Aorta (tissue), 5 donors: ENCODE measurements at places on chromosomes 11 and 22. TPM values are rescaled to one million over a fixed set of nuclear protein-coding genes. Genes with fewer than 3 reads are reported as not detected.

DNA sequence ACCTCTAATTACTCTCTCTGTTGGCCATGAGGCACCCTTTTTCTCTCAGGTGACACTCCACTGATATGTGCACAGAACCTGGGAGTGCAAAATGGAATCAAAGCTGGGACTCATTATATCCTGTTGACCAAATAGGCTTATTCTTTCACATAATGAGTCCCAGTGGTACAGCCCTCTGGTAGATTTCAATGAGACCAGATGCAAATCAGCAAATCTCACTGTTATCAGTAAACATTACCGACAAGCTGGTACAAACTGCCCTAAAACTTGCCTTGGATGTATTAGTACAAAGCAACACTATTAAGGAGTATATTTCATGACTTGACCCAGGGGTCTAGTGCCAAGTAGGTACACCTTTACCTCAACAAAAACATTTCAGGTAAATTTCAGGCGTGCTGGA, 128.3 kb downstream of the DDX10 start:
- H3K4me3 ChIP-seq = no peak overlapping the region
- H3K36me3 ChIP-seq = no peaks in the 10 kb centered on the region
- H3K27me3 ChIP-seq = no peaks in the 10 kb centered on the region

- DNase-seq = no peak
- no peaks in the 10 kb centered on the region for H3K27me3 ChIP-seq
- no peaks in the 10 kb centered on the region for H3K4me1 ChIP-seq
- no peak overlapping the region for H3K27ac ChIP-seq
- peaks cover 1% of the 10 kb centered on the region for H3K36me3 ChIP-seq
- H3K4me3 ChIP-seq = no peak overlapping the region
Observed at GRCh38 chr22:37972527-37972926, 11.8 kb downstream of the SOX10 start.

DNA sequence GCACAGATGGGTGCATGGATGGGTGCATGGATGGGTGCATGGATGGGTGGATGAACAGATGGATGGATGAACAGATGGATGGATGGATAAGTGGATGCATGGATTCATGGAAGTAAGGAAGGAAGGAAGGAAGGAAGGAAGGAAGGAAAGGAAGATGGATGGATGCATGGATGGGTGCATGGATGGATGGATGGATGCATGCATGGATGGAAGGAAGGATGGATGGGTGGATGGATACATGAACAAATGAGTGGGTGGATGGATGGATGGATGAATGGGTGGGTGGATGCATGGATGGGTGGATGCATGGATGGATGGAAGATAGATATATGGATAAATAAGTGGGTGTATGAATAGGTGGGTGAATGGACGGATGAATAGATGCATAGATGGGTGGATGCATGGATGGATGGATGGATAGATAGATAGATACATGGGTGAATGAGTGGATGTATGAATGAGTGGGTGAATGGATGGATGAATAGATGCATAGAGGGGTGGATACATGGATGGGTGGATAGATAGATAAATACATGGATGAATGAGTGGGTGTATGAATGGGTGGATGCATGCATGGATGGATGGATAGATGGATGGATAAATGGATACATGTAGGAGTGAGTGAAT, 32.5 kb downstream of the IGF2 start:
- DNase-seq = no peak
- H3K36me3 ChIP-seq = no peaks in the 10 kb centered on the region
- H3K4me1 ChIP-seq = no peaks in the 10 kb centered on the region
- no peak overlapping the region for H3K4me3 ChIP-seq

GRCh38 chr22:21624120-21624879, 5.5 kb downstream of the YDJC start:
- peak; percentile 83 for DNase-seq
- H3K36me3 ChIP-seq = no peaks in the 10 kb centered on the region
- no peak overlapping the region for H3K4me3 ChIP-seq
- no peaks in the 10 kb centered on the region for H3K4me1 ChIP-seq
- H3K27ac ChIP-seq = peak overlapping the region; percentile 4

GRCh38 chr22:37500745-37501609, 14.8 kb upstream of the MFNG start:
- no peak overlapping the region for H3K27ac ChIP-seq
- no peaks in the 10 kb centered on the region for H3K36me3 ChIP-seq
- no peaks in the 10 kb centered on the region for H3K4me1 ChIP-seq
- no peak overlapping the region for H3K4me3 ChIP-seq
- no peaks in the 10 kb centered on the region for H3K27me3 ChIP-seq

DNA sequence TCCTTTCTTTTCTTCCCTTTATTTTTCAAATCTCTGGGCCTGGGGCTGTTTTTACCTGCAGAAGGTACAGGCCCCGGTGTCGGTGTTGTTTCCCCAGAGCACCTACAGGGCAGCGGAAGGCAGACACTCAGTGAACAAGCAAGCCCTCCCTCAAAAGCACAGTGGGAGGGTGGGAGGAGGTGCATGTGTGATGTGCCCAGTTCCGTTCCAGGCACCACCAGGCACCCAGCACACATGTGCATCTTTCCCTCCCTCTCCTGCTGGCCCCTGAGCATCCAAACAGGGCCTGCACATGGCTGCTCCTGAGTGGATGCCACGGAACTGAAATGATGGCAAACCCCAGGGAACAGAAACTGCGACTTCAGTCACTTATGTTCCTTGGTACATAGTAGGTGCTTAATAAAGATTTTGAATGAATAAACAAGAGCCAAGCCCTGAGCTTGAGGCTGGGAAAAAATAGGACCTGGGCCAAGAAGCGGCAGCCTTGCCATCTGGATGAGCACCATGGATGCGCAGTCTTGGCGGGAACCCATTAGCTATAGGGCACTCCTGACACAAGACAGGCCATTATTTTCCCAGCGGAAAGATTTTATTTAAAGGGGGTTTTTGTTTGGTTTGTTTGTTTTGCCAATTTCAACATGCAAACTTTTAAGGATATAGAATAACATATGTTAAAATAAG, 47.8 kb downstream of the ARRB1 start:
- no peak overlapping the region for H3K4me3 ChIP-seq
- H3K36me3 ChIP-seq = no peaks in the 10 kb centered on the region
- no peaks in the 10 kb centered on the region for H3K27me3 ChIP-seq

GRCh38 chr22:49113758-49114157, 713.9 kb downstream of the BRD1 start:
- no peak overlapping the region for H3K27ac ChIP-seq
- H3K4me1 ChIP-seq = no peaks in the 10 kb centered on the region
- no peak for DNase-seq

GRCh38 chr11:61315260-61315659, 17.6 kb downstream of the DDB1 start:
- H3K27ac ChIP-seq = no peak overlapping the region
- H3K4me1 ChIP-seq = no peaks in the 10 kb centered on the region
- no peak for DNase-seq
- no peaks in the 10 kb centered on the region for H3K27me3 ChIP-seq
- H3K4me3 ChIP-seq = no peak overlapping the region

DNA sequence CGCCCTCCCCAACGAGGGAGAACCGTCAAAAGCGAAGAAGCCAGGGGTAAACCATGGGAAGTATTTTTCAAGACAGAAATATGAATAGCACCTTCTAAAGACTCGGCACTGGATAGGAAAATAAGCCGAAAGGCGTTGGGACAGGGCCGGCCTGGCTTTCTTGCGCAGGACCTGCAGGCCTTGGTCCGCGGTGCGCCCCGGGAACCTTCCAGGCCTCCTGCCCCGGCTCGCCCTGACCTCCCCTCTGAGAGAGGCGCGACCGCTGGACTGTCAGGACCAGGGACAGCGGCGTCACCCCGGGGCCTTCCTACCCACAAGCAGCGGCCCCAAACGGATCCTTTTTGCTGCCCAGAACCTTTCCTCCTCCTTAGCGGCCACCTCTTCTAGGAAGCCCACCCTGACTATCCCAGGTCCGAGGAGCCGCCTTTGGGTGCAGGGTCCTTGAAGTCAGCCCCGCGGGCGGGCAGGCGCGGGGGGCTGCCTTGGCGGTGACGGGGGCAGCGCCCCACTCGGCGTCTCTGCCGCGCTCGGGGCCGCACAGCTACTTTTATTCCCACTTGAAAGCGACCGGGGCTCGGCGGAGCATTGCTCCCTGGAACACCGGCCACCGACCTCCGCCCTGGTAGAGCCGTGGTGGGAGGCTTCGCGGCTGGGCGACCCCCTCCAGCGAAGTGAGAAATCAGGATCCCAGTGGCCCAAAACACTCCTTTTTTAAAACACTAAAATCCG, 650 bp upstream of the MAPK11 start:
- no peak overlapping the region for H3K27ac ChIP-seq
- H3K4me3 ChIP-seq = peak overlapping the region; percentile 49
- no peaks in the 10 kb centered on the region for H3K27me3 ChIP-seq
- H3K36me3 ChIP-seq = no peaks in the 10 kb centered on the region
- peak; percentile 83 for DNase-seq
- H3K4me1 ChIP-seq = no peaks in the 10 kb centered on the region

DNA sequence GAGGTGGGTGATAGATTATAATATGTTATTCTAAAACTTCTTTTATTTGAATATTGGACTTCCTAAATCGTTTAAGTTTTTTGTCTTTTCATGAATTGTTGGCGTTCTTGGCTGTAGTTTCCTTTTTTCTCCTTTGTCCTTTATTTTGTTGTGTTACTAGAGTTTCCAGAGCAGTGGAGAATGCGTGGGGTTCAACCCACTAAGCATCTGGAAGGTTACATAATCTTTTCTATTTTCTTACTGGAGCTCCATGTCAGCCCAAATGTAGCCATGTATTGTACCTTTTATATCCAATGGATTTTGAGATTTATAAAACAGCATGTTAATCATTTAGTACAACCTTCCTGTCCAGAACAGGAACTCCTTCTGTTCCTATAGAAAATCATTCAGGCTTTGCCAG, 63.2 kb downstream of the PPP6R3 start:
- H3K4me3 ChIP-seq = no peak overlapping the region
- peaks cover 10% of the 10 kb centered on the region for H3K36me3 ChIP-seq
- H3K27me3 ChIP-seq = no peaks in the 10 kb centered on the region
- H3K4me1 ChIP-seq = peaks cover 6% of the 10 kb centered on the region
- no peak overlapping the region for H3K27ac ChIP-seq

GRCh38 chr11:71247551-71248250, 4.7 kb downstream of the SHANK2 start:
- no peak overlapping the region for H3K4me3 ChIP-seq
- H3K27ac ChIP-seq = no peak overlapping the region
- no peaks in the 10 kb centered on the region for H3K27me3 ChIP-seq
- no peak for DNase-seq
- H3K36me3 ChIP-seq = no peaks in the 10 kb centered on the region

DNA sequence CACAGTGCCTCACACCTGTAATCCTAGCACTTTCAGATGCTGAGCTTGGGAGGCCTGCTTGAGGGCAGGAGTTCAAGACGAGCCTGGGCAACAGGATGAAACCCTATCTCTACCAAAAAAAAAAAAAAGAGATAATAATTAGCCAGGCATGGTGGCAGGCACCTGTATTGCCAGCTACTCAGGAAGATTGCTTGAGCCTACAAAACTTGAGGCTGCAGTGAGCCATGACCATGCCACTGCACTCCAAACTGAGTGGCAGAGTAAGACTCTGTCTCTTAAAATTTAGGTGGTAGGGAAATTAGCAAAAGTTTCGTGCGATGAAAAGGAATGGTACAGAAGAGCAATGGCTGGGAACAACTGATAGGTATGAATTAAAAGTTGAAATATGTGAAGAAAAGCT, 18.0 kb downstream of the ST13 start:
- H3K4me3 ChIP-seq = no peak overlapping the region
- H3K27me3 ChIP-seq = no peaks in the 10 kb centered on the region
- peaks cover 3% of the 10 kb centered on the region for H3K4me1 ChIP-seq
- peaks cover 2% of the 10 kb centered on the region for H3K36me3 ChIP-seq
- no peak overlapping the region for H3K27ac ChIP-seq

DNA sequence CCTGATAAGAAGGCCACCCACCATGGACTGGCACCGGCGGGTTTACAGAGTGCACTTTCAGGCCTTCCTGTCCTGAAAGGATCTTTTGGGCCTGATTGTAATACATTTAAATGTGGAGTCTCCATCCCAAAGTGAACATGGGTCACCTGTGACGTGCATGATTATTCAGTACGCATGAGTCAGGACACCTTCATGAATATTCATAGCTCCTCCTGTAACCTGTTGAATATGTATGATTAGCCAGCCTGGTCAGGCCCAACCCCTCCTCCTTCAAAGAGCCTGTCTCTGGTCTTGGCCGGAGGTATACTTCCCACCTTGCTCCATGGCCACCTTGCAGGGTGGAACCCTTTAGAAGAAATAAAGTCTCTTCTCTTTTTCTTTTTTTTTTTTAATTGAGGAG, 75.9 kb upstream of the NUP50 start:
- no peak overlapping the region for H3K4me3 ChIP-seq
- no peak overlapping the region for H3K27ac ChIP-seq
- no peak for DNase-seq
- no peaks in the 10 kb centered on the region for H3K36me3 ChIP-seq

- no peak overlapping the region for H3K27ac ChIP-seq
- H3K27me3 ChIP-seq = no peaks in the 10 kb centered on the region
- DNase-seq = no peak
- H3K4me3 ChIP-seq = no peak overlapping the region
- H3K4me1 ChIP-seq = no peaks in the 10 kb centered on the region
Observed at GRCh38 chr11:126578426-126578825, 222.9 kb downstream of the ST3GAL4 start.

GRCh38 chr22:35102663-35103062, 36.7 kb downstream of the ISX start:
- H3K4me3 ChIP-seq = no peak overlapping the region
- no peaks in the 10 kb centered on the region for H3K36me3 ChIP-seq
- no peaks in the 10 kb centered on the region for H3K27me3 ChIP-seq
- H3K4me1 ChIP-seq = no peaks in the 10 kb centered on the region
- H3K27ac ChIP-seq = no peak overlapping the region

- no peak overlapping the region for H3K27ac ChIP-seq
- H3K4me3 ChIP-seq = no peak overlapping the region
- no peaks in the 10 kb centered on the region for H3K4me1 ChIP-seq
- no peaks in the 10 kb centered on the region for H3K36me3 ChIP-seq
Observed at GRCh38 chr11:79078456-79078855, 362.4 kb downstream of the TENM4 start.

GRCh38 chr22:30824096-30824495, 129.4 kb downstream of the OSBP2 start:
- no peaks in the 10 kb centered on the region for H3K27me3 ChIP-seq
- no peak for DNase-seq
- H3K4me1 ChIP-seq = no peaks in the 10 kb centered on the region
- no peaks in the 10 kb centered on the region for H3K36me3 ChIP-seq
- no peak overlapping the region for H3K4me3 ChIP-seq

DNA sequence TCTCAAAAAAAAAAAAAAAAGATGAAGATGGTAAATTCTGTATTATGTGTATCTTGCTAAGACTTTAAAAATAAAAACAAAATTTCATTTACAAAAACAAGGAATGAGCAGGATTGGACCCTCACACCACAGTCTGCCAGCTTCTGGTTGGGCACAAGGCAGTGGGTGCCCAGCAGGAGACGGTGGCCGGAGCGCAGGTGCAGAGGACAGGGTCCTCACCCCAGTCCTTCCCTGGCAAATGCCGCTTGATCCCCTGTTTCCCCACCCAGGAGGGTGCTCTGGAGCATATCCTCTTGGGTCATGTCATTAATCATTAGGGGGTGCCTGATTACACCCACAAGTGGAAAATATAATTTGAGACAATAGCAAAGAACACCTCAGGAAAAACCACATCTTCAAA, 31.2 kb downstream of the SHANK2 start:
- no peaks in the 10 kb centered on the region for H3K36me3 ChIP-seq
- no peaks in the 10 kb centered on the region for H3K4me1 ChIP-seq
- DNase-seq = no peak
- H3K27me3 ChIP-seq = no peaks in the 10 kb centered on the region
- no peak overlapping the region for H3K4me3 ChIP-seq

PPP1R14B gene
- 146 TPM for total RNA-seq

MMP7 gene
- total RNA-seq = 2.2 TPM

SCUBE1 gene
- 5.4 TPM for total RNA-seq

NRIP3 gene
- 1.9 TPM for total RNA-seq

WBP2NL gene
- total RNA-seq = 0.81 TPM
